ENCODE measurements at places on chromosomes 16 and 17.

DNA sequence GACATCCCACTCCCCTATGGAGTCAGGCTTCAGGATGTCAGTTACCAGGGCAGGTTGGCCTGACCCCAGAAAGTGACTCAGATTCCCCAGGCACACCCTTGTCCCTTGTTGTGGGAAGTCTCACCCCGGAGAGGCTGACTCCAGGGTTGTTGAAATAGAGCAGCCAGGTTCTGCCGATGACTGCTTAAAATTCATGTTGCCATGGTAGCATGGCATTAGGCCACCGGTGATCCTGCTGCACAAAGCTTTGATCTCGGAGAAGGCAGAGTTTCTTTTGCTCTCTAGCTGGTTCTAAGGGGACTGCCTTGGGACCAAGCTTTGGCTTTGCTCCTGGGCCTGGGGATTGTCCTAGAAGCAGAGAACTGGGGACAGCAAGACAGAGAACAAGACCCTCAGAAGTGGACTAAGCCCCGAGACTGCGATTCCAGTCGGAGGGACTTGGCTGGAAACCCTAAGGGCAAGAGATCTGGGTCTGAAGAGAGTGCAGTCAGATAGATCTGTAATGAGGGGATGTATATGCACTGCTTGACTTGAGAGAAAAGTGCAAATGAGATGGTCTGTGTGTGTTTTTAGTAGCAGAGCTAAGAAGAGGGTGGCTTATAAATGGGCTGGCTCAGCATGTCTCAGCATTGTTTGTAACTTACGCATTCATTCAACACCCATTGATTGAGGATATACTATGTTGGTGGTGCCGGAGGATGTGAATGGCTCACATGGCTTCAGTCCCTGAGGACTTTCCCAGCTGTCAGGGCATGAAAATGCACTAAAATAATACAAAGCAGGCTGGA, 106.9 kb downstream of the RGS9 start:
- DNase-seq, result no peak

GRCh38 chr16:12802661-12803060, 1.0 kb downstream of the CPPED1 start:
- DNase-seq, result no peak

DNA sequence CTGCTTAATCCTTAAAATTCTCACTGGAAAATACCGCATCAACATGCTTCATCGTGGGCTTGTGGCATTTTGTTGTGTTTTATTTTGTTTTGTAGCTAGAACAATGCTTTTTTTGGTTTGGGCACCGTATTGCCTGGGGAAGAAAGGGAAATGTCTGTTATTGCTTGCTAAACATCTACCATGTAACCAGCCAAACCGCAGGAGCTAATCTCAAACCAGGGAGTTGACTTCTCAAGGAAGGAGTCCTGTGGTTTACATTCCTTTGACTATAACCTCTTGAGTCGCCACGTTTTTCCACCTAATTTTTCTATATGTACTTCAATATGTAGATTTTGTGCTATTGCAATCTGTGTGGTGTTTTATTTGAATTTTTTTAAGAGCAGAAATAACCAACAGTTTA, 593.5 kb upstream of the SOX9 start:
- no peak for DNase-seq

GRCh38 chr17:82647593-82648164, 565 bp downstream of the WDR45B start:
- peak; percentile 54 for DNase-seq

- DNase-seq, result no peak
Observed at GRCh38 chr17:47325176-47325575, 1.4 kb downstream of the EFCAB13 start.

GRCh38 chr16:86862595-86863280, 284.4 kb downstream of the FOXL1 start:
- no peak for DNase-seq

GRCh38 chr16:51237861-51238378, 86.8 kb upstream of the SALL1 start:
- DNase-seq, result no peak

GRCh38 chr17:59186850-59187249, 23.0 kb upstream of the SMG8 start:
- no peak for DNase-seq

GRCh38 chr17:152860-153420, 15.6 kb downstream of the SCGB1C2 start:
- DNase-seq, result no peak

GRCh38 chr17:35448214-35448898, at the start of gene SLFN13:
TSS of gene SLFN13 (minus strand) at chr17:35448766. CDS start at chr17:35445680, 3,086 bp downstream.
- peak; percentile 63 for DNase-seq

DNA sequence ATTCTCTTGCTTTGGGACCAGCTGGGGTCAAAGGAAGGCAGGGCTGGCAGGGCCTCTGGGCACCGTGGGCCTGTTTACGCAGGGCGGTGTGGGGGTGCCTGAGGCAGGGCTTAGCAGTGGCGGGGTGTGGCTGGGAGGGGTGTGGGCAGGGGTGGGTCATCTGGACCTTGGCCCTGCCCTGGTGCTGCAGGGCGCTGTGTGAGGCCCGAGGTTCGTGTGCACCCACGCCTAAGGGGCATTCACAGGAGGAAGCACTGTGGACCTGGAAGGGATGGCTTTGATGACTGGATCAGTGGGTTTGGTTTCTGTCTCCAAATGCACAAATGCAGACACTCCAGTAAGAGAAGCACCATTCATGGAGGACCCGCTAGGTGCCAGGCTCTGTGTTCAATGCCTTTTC, 37.3 kb downstream of the BCO1 start:
- no peak for DNase-seq

- no peak for DNase-seq
Observed at GRCh38 chr16:31179219-31179746, 656 bp upstream of the FUS start.
